ENCODE measurements at places on chromosomes 11 and 22.

GRCh38 chr11:61890529-61891330 lies 615 bp downstream of the FADS3 start:
- DNase-seq = no peak

DNA sequence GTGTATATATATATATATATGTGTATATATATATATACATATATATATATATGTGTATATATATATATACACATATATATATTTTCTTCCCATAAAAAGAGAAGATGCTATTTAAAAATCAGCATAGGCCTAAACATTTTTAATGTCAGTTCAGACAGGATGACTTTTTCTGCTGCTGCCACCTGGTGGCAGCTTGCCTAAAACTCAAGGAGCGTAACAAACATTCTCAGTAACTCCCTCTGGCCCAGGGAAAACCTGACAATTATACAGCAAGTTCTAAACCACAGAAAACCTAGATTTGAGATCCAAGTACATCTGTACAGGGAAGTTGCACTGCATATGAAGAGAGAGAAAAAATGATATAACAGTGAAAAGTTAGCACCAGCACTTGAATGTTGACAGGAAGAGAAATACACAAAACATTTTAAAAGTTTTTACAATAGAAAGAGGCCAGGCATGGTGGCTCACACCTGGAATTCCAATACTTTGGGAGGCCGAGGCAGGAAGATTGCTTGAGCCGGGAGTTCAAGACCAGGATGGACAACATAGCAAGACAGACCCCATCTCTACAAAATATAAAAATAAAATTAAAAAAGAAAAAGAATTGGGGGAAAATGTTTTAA lies 16.6 kb downstream of the OR8A1 start:
- no peak for DNase-seq

DNA sequence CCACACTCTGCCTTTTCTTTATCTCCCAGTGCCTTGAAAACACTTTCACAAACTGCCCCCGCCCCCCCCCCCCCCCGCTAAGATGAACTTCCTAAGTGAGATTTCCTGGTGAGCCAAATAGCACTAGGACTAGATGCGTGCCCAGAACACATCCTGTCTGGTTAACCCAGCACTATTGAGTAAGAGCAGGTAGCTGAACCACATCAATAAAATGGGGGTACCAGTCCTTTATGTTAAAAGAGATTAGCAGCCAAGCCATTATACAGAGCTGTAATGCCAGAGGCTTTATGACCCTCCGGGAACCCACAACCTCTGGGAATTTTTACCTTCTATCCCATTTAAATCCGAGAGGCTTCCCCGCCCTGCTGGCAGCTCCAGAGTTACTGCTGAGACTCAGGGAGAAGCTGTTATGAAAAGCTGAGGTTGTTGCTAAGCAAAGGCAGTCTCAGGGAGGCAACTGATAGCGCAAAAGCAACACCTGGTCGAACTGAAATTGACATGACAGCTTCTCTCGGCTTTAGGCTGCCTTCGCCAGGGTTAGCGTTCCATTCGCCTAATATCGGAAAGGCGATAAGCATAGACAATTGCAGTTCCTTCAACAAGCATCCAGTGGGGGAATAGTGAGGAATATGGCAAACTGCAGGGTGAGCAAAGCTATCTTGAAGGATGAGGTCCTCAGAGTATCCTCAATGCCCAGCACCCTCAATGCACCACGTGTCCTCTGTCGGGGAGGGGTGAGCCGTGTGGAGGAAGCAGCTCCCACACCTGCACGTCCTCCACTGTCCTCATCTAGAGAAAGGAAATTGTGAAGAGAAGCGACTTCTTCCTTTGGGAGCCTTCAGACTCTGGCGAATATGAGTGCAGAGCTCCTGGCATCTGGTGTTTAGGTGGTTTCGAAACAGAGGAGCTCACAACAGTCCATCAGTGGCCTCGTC lies 977.0 kb downstream of the NTM start:
- DNase-seq = no peak

DNA sequence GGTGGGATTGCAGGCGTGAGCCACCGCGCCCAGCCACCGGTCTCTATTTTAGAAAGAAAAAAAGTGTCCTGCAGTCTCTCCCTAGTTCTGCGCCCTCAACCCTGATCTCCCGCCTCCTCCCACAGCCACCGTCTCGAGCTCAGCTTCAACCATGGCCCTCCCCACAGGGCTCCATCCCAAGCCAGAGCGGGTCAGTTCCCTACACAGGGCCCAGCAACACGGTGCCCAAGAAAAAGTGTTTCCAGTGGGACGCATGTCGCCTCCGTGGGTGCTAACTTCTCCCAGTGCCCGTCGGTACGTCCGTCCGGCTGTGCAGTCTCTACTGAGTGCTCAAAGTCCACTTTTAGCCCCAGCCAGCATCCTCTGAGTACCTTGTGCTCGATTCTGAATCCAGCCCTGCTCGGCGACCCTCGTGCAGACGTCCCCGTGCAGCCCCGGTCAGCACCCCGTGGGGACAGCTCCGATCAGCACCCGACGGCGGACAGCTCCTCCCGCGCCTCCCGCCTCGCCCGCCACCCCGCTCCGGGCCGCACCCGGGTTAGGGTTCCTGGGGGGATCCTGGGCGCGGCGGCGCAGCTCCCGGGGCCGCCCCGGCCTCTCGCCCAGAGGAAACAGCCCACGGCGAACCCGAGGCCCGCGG lies 657 bp upstream of the MAPK8IP2 start:
- peak; percentile 13 for DNase-seq

DNA sequence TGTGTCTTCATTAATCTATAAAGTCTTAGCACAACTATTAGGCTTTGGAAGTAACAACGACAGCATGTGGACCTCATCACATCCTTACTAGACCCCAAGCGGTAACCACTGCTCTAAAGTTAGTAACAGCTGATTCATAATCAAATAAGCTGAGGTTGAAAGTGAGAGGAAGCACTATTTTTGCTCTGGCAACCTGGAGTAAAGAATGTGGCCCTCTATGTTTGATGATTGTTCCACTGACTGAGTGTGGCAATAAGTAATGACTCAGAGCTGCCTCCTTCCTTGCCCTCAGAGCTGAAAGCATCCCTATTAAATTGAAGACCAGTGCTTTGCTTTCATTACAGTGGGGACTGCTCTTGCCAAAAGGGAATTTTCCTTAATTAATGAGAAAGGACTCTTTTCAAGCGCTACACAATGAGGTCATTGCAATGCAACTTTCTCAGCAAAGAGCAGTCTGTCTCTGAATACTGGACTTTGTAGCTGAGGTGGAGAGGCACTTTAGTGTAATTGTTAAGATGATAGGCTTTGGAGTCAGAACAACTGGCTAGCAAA lies 906.1 kb upstream of the RAG2 start:
- DNase-seq = no peak

DNA sequence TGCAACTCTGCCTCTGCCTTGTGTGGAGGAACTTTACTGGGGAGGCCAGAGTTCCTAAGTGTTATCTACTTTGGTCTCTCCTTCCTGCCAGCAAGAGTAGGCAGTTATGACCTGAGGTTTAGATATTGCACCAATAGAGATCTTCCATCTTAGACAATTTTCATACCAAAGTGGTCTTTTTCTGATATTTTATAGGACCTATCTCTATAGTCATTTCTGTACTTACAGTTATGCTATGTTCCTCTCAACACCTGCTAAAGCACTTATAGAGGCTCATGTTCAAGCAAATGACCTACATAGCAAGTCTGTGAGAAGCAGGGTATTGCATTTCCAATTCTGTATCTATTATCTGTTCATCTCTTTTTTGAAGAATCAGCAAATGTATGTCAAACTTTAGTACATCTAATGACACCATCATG lies 80.8 kb downstream of the HORMAD2 start:
- DNase-seq = no peak

DNA sequence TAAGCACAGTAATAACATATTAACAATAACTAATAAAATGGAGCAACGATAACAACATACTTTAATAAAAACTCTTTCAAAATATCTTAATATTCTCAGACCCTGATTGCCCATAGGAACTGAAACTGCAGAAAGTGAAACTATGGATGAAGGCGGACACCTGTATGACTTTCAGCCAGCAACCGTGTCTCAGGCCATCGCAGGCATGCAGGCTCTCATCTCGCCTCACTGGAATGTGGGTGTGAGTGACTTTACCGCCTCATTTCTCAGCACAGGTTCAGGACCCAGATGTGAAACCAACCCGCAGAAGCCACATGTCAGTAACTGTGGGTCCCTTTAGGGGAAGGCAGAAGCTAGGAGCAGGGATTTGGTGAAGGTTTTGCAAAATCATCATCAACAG lies 539.1 kb downstream of the FAM181B start:
- DNase-seq = no peak

DNA sequence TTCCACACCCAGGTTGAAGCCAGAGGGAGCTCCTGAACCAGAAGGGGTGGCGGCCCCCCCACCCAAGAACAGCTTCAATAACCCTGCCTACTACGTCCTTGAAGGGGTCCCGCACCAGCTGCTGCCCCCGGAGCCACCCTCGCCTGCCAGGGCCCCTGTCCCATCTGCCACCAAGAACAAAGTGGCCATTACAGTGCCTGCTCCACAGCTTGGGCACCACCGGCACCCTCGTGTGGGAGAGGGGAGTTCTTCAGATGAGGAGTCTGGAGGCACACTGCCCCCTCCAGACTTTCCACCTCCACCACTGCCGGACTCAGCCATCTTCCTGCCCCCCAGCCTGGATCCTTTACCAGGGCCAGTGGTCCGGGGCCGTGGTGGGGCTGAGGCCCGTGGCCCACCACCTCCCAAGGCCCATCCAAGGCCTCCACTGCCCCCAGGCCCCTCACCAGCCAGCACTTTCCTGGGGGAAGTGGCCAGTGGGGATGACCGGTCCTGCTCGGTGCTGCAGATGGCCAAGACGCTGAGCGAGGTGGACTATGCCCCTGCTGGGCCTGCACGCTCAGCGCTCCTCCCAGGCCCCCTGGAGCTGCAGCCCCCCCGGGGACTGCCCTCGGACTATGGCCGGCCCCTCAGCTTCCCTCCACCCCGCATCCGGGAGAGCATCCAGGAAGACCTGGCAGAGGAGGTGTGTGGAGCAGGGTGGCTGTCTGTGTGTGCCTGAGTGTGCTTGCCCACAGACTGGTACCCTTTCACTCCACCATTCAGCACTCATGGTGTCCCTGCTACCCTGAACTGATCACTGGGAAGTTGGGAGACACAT lies 6.7 kb downstream of the PHOX2A start:
- no peak for DNase-seq

- DNase-seq = peak; percentile 36
These were observed 12.9 kb upstream of the CDKN1C start for GRCh38 chr11:2898366-2899079.

DNA sequence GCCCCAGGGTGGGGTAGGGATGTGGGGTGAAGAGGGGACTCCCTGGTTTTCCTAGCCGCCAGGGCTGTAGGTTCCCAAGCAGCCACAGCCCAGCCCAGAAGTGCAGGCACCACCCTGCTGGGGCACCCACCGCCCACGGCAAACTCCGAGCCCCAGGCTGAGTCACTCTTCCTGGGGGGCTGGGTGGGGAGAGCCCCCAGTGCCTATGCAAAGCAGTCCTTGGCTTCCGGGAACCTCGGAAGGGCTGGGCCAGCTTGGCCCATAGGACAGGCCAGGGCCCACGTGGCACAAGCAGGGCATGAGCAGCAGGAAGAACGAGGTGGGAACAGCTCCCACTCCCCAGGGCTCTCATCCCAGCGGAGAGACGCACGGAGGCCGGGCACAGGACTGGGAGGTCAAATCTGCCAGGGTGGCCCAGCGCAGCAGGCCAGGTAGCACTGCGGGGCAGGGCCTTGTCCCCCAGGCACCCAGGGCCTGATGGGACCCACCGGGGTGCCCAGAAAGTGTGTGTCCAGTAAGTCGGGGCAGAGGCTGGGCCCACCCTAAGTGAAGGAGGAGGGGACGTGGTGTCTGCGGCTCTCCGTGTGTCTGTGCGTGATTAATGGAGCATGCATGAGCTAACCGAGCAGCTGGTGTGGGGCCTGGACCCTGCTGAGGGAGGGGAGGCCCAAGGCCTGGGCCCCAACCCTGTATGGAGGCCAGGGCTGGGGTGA lies 4.6 kb upstream of the IL17REL start:
- no peak for DNase-seq

- no peak for DNase-seq
These were observed 28.7 kb upstream of the CBX6 start for GRCh38 chr22:38900677-38901076.

GRCh38 chr22:22948651-22949571 lies 61.3 kb downstream of the IGLL5 start:
- DNase-seq = no peak

DNA sequence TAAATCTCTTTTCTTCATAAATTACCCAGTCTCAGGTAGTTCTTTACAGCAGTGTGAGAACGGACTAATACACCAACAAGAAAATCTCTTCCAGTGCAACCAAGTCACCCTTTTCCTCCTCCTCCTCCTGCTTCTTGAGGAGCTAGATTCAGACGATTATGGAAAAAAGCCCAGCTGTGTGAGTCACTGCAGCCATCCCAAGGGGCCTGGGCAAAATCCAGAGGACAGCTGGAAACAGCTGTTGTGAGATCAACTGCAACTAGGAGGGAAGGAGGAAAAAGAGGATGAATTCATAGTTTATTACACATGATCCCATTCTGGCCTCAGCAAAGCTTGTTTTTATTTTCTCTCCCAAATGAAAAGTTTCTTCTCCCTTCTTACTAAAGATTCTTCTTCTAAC lies 32.9 kb downstream of the RBFOX2 start:
- DNase-seq = no peak

- DNase-seq = no peak
These were observed 48.3 kb downstream of the LIF start for GRCh38 chr22:30198152-30198825.

Measured in activated naive CD4-positive, alpha-beta T cell (primary cell).